ENCODE measurements at places on chromosomes 13 and 19.

DNA sequence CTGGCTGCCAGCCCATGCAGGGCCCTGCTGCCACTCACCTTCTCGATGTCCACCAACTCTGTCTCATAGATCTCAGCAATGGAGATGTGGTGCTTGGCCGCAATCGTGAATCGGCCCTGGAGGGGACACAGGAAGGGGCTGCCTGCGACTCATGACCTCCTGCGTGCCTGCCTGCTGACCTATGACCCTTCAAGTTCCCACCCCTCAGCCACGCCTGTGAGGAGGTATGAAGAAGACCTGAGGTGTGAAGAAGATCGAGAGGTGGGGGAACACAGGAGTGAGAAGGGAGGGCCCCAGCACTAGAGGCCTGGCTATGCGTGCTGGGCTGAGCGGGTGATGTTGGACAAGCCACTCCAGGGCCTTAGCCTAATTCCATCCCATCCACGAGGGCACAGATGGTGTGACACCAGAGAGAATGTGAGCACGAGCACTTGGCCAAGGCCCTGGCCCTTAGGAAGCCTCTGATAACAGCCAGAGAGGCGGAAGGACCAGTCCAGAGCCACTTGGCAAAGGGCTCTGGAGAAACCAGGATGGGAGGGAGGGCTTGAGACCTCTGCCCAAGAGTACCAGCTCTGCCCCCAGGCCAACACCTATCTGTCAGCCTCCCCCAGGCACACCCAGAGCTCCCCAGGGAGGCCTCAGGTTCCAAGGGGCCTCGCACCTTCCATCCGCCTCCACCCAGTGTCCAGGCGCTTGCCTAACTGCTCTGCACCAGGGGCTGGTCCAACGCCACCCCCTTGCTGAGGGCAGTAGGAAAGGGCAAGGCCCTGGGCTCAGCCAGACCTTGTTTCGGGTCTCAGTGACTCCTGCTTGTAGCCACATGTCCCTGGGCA is 9.6 kb upstream of the KPTN start:
- no peak for DNase-seq

GRCh38 chr19:30173593-30174356 is 198.4 kb upstream of the ZNF536 start:
- no peak for DNase-seq

DNA sequence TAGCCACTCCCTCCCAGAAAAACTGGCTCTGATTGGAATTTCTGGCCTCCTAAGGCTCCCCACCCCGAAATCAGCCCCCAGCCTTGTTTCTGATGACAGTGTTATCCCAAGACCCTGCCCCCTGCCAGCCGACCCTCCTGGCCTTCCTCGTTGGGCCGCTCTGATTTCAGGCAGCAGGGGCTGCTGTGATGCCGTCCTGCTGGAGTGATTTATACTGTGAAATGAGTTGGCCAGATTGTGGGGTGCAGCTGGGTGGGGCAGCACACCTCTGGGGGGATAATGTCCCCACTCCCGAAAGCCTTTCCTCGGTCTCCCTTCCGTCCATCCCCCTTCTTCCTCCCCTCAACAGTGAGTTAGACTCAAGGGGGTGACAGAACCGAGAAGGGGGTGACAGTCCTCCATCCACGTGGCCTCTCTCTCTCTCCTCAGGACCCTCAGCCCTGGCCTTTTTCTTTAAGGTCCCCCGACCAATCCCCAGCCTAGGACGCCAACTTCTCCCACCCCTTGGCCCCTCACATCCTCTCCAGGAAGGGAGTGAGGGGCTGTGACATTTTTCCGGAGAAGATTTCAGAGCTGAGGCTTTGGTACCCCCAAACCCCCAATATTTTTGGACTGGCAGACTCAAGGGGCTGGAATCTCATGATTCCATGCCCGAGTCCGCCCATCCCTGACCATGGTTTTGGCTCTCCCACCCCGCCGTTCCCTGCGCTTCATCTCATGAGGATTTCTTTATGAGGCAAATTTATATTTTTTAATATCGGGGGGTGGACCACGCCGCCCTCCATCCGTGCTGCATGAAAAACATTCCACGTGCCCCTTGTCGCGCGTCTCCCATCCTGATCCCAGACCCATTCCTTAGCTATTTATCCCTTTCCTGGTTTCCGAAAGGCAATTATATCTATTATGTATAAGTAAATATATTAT is 6.1 kb downstream of the FOSB start:
- DNase-seq: no peak

DNA sequence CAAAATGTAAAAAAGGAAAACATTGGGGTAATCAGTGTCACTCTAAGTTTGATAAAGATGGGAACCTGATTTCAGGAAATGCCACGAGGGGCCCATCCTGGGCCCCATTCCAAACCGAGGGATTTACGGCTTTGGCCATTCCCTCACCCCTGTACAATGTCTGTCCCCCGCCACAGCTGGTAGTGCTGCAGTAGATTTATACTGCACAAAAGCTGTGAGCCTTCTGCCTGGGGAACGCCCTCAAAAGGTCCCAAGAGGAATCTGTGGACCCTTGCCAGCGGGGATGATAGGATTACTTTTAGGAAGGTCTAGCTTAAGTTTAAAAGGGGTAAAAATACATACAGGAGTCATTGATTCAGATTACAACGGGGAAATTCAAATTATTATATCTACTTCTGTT is 173.4 kb upstream of the SGCG start:
- DNase-seq: no peak

DNA sequence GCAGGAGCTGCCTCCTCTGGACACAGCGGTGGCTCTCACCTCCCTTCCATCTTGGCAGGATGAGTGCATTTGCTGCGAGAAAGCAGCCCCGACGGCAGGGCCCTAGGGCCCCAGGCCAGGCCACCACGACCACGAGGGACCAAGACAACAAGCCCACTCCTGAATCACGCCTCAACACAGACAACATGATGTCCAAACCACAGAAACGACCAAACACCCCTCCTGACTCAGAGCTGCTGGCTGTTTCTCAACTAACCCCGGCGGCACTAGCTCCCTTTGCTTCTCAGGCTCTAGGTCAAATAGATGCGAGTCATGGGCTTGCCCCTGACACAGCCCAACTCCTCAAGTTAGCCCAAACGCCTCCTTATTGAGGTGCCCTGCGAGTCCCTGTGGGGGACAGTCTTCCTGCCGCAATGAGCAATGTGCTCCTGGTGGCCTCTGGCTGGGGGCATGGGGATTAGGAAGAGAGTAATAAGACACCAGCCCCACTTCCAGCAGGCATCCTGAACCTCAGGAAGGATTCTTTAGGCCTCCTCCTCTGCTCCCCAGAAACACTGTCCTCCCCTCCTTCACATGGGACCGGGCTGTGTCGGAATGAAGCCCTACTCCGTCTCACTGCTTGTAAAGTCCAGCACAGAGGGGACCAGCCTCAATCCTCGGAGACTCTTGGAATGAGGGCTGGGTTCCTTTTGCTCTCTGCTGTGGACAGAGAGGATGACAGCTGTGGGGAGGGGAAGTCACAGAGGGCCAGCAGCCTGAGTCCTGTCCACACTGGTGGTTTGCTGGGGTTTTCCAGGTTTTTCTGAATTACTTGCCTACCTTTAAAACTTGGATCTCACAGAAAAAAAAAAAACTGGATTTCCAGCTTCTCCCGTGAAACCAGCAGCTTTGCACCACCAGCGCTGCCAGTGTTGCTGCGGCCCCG is 6.9 kb upstream of the ATF5 start:
- peak; percentile 81 for DNase-seq

- DNase-seq: no peak
Observed at GRCh38 chr13:80408270-80408669, 67.3 kb upstream of the SPRY2 start.

GRCh38 chr13:29939158-29939557 is 88.7 kb upstream of the UBL3 start:
- no peak for DNase-seq

- DNase-seq: no peak
Observed at GRCh38 chr19:14577885-14578427, 4.9 kb upstream of the CLEC17A start.

GRCh38 chr19:51789061-51789795 is 5.7 kb upstream of the FPR3 start:
- peak; percentile 57 for DNase-seq

DNA sequence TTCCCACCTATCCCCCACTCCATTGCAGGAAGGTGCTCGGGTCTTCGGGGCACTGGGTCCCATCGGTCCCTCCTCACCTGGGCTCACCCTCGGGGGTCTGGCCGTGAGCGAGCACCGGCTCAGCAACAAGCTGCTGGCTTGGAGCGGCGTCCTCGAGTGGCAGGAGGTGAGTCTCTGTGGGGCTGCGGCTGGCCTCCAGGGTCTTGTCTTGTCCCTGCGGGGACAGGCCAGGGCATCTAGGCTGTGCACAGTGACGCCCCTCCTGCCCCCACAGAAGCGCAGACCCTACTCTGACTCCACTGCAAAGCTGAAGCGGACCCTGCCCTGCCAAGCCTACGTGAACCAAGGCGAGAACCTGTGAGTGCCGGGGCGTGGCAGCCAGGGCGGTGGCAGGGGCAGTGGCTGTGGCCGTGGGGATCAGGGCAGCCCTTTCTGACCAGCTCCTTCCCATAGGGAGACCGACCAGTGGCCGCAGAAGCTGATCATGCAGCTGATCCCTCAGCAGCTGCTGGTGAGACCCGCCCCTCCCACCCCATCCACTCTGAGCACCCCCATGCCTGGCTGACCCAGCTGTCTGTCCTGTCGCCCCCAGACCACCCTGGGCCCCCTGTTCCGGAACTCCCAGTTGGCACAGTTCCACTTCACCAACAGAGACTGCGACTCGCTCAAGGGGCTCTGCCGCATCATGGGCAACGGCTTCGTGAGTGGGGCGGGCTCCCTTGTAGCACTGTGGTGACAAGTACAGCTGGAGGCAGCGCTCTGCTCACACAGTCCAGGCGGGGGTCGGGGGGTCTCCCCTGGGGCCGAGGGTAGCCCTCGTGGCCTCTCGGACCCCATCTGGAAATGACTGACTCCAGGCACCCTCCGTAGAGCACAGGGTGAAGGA is 3.7 kb downstream of the PTOV1 start:
- no peak for DNase-seq

GRCh38 chr13:51643105-51643881 is 59.0 kb downstream of the WDFY2 start:
- peak; percentile 83 for DNase-seq

DNA sequence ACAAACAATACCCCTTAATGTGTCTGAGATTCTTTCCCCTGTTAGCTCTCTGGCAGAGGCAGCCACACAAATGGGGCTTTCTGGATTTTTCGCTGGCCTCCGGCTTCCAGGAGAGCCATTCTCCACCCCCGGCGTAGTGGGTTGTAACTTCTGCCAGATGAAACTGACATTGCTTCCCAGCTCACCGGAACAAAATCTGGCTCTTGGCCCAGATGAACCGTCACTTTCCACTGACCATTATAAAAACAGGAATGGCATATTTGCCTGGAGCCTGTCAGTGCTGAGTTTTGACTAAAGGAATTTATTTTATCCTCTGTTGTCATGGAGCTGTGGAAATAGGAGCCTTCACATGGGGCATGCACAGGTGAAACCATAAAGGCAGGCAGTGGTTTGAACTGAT is 120.6 kb upstream of the GPR12 start:
- peak; percentile 28 for DNase-seq

DNA sequence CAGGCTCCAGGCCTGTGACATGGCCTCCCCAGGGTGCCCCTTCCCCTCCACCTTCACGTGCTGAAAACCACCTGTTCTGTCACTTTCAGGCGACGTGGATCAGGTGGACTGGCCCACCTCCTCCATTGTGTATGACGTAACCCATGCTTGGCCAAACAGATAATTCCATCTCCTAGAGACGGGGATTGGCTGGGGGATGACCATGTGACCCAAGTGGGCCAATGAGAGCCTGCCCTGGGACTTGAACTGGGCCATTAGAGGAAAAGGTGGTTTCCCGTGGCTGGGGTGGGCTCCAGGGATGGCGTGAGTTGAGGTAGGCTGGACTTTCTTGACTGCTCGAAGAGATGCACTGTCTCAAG is 3.6 kb upstream of the ADAMTSL5 start:
- DNase-seq: peak; percentile 12

DNA sequence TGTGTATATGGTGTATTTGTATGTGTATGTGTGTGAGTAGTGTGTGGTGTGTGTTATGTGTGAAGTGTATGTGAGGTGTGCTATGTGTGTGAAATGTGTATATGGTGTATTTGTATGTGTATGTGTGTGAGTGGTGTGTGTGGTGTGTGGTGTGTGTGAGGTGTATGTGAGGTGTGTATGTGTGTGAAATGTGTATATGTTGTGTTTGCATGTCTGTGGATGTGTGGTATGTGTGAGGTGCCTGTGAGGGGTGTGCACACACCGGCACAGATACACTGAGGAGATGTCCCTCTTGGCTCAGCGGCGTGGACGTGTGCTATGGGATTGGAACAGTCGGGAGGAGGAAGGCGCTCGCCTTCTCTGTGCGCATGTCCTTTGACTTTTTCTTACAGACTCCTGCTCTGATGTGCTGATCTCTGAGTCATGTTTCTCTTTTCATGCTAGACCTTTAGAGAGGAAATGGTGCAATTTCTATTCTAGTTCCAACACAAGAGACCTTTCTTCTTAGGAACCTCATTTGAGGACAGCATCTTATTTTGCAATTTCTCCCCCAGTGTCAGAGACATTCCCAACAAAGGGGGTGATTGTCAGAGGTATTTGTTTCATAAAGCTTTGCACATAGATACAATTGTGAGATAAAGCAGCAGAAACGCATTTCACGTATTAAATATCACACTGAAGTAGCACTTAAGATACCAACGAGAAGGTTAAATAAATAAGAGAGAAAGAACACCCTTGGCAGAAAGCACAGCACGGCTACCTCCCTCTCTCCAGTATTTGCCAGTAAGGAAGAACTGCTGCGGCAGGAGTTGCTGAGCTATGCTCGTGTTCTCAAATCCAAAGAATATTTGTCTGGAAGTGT is 11.3 kb upstream of the TNFRSF19 start:
- DNase-seq: peak; percentile 96

DNA sequence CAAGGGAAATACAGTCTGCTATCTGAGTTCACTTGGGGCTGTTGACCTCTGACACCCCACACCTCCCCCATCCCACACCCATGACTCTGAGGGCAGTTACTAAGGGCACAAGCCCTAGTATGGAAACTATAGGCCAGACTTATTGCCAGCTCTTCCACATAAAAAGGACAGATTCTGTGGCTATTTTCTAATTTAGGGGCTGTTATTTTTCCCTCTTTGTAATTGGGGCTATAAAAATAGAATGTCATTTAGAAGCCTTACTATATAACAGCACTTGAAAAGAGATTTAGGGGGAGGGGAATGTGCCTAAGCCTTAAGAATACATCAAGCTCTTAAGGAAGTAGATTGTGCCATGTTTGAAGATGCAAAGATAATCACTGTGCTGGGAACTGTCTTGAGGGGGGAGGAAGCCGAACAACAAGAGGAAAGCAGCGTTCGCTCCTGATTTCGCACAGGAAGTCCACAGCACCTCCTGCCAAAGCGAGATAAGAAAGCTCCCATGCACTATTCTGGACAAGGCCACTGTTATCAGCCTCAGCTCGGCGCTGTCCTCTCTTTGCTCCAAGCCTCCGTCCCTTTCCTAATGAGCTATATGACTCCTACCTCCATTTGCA is 86.6 kb downstream of the FLT1 start:
- DNase-seq: peak; percentile 6

- DNase-seq: no peak
Observed at GRCh38 chr13:114149774-114150740, 17.6 kb upstream of the RASA3 start.
